NCI-H1105 (cell line): ENCODE measurements at places on chromosomes 13 and 19.

GRCh38 chr13:31213651-31214289 is 14.0 kb downstream of the B3GLCT start:
- DNase-seq = no peak

- peak; percentile 96 for DNase-seq
Measured at GRCh38 chr19:18894254-18895037, 1.5 kb downstream of the CERS1 start.

DNA sequence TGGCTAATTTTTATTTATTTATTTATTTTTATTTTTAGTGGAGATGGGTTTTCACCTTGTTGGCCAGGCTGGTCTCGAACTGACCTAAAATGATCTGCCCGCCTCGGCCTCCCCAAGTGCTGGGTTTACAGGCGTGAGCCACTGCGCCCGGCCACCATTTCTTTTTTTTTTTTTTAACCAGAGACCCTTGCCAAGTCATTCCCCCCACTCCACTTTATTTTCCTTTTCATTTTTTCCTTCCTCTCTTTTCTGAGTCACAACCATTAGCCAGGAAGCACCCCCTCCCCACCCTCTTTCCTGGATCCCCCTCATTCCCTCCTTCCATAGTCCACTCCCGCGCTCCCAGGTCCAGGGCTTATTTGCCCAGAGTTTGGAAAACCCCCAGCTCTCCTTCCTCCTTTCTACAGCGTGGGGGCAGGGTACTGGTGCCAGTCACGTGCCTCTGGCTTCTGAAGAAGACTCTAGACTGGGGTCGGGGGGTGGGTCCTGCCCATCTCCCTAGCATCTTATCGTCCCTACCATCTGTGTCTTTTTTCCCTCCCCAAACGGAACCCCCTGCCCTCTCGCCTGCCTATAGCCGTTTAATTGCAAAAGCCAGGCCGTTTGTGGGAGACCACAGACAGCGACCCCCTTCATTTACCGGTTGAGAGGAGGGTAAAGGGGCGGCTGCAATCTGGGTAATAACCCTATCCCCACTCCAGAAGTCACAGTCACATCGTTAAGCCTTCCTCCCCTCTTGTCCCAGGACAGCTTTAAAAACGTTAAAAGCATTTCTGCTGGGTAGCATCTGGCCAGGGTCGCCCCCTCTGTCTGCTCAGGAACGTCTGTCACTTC is 1.1 kb upstream of the CALR start:
- DNase-seq = no peak

DNA sequence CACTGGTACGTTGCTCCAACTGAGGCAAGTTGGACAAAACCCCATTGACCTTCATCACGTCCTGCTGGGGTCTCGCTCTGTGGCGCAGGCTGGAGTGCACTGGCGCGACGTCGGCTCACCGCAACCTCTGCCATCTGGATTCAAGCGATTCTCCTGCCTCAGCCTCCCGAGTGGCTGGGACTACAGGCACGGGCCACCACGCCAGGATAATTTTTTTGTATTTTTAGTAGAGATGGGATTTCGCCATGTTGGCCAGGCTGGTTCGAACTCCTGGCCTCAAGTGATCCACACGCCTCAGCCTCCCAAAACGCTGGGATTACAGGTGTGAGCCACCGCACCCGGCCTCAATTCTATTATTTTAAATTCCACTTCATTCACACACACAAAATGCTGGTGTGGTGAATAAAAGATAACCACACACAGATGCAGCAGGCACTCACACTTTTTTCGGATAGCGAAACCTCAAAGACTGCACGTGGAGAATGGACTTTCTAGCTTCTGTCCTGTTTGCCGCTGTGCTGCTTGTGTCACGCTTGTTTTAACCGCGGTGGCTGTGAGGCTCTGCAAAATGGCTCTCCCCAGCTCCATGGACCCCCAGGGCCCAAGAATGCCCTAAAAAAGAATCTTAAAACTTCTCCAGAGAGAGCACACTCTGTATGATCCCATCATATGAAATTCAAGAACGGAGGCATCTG is 58.4 kb downstream of the COL4A1 start:
- DNase-seq = no peak

DNA sequence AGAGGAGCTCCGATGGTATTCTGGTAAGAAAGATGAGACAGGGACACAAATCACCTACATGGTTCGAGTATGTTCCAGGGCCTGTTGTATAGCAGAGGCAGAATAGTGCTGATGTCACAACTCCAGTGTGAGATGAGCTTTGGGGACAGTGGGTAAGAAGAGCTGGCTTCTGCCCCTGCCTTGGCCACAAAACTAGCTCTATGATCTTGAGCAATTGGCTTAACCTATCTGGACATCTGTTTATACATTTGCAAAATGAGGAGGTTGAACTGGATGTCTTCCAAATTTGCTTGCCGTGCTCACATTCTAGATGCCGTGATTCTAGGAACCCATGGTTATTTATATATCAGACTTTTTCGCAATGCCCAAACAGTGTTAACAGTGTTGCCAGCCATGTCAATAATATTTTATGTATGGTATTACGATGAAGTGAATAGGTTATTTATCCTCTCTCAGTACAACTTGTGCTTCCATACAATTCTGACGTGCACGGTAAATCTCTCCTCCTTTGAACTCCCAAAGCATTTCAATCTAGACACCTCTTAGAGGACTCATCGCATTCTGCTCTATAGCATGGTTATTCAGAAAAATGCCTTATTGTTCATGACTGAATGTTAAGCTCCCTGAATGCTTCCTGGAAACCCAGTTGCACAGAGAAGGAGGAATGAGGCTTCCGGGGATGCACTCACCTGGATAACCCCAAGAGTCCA is 316.0 kb downstream of the FOXO1 start:
- no peak for DNase-seq

DNA sequence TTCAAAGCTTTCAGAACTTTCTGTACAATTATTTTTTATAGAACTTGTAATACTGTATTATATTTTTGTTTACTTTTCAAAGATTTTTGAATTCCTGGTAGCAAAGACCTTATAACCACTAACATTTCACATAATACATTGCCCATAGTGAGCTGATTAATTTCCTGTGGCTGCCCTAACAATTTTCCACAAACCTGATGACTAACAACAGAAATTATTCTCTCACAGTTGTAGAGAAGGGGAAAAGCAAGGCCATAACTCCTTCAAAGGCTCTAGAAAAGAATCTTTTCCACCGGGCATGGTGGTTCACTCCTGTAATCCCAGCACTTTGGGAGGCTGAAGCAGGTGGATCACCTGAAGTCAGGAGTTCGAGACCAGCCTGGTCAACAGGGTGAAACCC is 19.1 kb downstream of the KLF12 start:
- no peak for DNase-seq

DNA sequence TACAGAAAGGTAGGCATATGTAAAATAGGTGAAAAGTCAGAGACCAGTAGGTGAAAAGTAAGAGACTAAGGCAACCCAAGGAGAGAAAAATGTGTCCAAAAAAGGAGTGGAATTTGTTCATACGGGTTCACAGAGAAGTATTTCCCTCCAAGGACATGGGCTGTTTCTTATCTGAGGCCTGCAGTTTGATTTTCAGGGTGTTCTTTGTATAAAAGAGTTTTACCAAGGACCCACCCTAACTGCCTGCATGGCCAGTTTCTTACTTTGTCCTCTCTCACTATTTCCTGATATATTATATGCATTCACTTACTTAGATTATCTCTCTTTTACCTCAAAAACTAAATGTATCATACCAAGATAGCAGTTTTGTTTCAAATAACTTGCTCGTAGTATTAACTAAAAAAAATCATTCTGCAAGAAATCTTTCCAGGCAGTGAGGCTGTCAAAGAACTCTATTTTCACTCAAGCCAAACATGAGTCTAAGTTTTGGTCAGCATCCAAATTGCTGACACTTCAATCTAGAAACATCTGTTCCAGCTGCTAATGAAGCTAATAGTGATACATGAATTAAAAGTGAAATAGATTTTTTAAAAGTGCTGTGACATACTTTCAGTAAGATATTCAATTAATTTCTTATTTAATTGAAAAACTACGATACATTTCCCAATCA is 141.4 kb upstream of the SGCG start:
- DNase-seq = no peak

DNA sequence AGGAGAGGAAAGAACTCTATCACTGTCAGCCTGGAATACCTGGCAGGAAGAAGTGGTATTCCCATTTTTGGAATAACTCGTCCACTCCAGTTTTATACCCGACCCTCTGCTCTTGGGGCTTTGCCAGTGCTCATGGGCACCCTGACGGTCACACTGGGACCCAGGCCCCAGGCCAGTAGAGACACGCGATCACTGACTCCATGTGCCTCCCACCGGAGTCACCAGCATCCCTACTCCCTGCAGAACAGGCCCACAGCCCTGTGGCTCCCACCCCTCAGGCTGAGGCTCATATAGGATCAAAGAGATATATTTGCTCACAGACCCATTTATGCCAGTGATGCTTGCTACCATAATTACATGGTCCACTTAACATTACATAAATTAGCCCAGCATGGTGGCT is 3.5 kb downstream of the GRTP1 start:
- DNase-seq = no peak

GRCh38 chr13:114056205-114057013 is 76.0 kb downstream of the RASA3 start:
- no peak for DNase-seq

- DNase-seq = no peak
Measured at GRCh38 chr19:18948075-18948975, 7.3 kb upstream of the HOMER3 start.

DNA sequence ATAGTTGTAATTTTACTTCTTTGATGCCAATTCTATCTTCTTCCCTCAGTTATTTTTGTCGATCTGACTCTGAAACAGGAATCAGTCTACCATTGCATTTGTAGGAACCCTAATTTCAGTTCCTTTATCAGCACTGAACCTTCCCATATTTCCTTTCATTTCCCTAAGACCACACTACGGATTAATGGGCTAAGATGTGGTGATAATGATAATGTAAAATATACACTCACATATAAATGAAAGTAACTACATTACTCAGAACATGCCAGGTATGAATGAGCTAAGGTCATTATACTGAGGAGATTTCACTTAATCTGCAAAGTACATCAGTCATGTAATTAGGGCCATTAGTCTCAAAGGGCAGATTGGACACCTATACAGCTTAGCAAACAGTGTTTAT is 60.2 kb upstream of the RFC3 start:
- no peak for DNase-seq

DNA sequence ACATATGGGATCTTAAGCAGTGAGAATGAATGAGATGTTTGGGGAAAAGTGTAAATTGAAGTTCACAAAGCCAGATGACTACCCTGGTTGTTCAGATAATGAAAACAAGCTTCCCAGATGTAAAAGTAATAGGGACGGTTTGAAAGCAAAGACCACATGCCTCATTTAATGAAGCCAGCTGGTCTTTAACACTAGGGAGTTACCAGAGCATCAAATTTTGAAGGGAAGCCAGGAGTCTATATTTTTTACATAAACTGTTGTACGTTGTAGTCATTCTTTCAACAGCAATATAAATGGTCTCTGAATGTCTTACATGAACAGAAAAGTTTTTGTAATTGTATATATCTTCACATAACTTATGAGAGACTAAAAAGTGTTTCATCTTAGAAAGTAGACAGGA is 2604.5 kb upstream of the PCDH20 start:
- DNase-seq = no peak

GRCh38 chr13:114143806-114144605 is 11.6 kb upstream of the RASA3 start:
- no peak for DNase-seq

DNA sequence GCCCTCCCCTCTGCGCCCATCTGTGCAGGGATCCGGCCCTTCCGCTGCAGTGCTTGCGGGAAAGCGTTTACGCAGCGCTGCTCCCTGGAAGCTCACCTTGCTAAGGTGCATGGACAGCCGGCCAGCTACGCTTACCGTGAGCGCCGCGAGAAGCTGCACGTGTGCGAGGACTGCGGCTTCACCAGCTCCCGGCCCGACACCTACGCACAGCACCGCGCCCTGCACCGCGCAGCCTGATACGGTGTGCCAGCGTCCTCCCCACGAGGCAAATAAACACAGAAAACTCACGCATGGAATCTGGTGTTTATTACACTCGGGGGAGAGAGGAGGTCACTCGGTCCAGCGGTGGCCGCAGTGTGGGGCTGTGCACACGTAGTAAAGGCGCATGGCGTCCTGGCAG is 1.2 kb downstream of the POLR2I start:
- no peak for DNase-seq

GRCh38 chr13:113890774-113891480 is 27.1 kb upstream of the GAS6 start:
- no peak for DNase-seq

DNA sequence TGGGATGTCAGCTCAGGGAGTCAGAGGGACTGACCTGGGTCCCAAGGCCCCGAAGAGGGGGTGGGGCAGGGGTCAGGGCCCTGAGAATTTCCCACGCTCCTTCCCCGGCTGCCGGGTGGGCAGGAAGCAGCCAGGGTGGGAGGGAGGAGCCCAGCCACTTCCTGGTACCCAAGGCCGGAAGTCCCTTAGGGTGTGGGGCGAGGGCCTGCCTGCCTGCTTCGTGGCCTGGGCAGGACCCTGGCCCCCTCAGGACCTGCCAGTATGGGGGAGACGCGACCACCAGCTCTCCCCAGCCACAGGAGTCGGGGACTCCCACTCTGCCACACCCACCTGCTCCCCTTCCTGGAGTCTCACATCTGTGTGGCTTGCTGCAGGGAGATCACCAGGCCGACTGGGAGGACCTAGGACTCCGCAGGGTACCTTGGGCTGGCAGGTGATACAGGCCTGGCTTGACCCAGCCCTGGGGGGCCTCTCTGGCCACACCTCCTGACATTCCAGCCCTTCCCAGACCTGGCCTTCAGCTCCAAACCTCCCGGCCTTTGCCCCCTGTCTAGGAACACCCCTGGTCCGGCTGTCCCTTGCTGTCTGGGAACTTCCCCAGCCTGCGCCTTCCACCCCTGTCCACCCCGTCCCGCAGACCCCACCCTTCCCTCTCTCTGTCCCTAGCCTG is 9.8 kb upstream of the CIRBP start:
- DNase-seq = no peak

- DNase-seq = no peak
Measured at GRCh38 chr19:47228168-47228936, 2.6 kb downstream of the BBC3 start.

DNA sequence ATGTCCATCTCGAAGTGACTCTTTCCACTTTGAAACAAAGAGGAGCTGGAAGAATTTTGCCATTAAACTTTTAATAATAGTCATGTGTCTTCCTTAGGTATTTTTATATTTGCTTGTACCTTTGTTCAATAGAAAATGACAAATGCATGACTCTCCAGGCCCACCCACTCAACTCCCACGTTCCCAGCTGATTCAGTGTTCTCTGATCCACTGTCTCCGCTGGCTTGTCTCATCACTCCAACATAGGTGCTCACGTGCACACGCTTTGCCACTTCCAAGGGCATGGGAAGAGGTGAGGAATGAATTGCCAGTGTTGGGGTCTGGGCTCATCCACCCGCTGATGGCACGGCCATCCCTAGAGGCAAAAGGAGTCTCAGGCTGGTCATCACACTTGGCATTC is 24.5 kb downstream of the RASL11A start:
- DNase-seq = no peak

GRCh38 chr19:10643968-10644259 is 10.2 kb upstream of the ILF3 start:
- DNase-seq = no peak

GRCh38 chr13:38872693-38873092 is 117.9 kb downstream of the STOML3 start:
- peak; percentile 54 for DNase-seq
